ENCODE measurements at places on chromosomes 3 and 15.

GRCh38 chr3:58398669-58399333 is 34.8 kb downstream of the PDHB start:
- DNase-seq, result no peak

- DNase-seq, result no peak
Observed at GRCh38 chr15:89067751-89068150, 20.5 kb upstream of the ABHD2 start.

DNA sequence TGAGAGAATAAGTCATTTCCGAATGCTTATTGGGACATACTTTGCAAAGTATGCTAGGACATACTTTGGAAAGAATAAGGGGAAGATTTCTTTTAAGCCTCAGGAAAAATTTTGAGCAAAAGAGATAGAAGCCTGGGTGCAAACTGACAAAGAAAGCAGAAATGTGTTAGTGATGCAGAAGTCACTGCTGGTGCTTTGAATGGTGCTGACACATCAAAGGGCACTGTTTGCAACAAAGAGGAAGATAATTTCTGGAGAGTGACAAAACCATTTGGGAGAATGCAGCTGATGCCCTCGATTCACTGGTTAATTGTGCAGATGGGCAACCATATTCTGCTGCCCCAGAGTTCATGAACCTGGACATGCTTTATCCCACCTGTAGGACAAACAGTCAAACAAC is 11.0 kb upstream of the RAP2B start:
- DNase-seq, result no peak

GRCh38 chr15:89378296-89379151 is 43.9 kb upstream of the POLG start:
- DNase-seq, result no peak

- DNase-seq, result no peak
Observed at GRCh38 chr3:155772801-155773200, 27.9 kb upstream of the PLCH1 start.

- no peak for DNase-seq
Observed at GRCh38 chr3:17120115-17120514, 235.4 kb downstream of the PLCL2 start.

DNA sequence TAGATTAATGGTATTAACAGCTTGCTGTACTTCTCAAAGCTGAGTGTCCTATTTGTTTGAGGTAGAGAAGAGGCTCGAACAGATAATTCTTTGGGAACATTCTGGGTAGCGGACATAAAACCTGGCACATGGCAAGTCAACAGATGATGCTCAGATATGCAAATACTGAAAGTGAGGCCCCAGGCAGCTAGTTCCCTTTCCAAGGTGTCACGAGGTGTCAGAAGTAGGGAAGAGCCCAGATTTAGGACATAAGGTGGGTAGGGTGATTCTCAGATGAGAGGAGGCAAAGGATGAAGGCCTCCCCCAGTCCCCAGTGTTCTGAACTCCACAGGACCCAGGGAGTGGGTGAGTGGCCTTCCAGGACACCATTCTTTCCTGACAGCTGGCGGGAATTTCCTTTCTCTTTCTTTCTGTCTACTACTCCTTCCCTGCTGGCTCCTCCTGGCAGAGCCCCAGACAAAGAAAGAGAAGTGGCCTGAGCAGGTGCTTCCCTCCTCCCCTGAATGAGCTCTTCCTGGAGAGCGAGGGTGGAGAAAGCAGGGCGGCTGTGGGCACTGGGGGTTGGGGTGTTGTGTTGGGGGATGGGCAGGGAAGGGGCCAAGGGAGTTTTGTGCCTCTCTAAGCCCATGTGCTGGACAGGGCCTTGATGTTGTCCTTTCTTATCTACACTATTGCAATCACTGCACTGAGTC is 87.5 kb downstream of the CORO2B start:
- DNase-seq, result no peak

DNA sequence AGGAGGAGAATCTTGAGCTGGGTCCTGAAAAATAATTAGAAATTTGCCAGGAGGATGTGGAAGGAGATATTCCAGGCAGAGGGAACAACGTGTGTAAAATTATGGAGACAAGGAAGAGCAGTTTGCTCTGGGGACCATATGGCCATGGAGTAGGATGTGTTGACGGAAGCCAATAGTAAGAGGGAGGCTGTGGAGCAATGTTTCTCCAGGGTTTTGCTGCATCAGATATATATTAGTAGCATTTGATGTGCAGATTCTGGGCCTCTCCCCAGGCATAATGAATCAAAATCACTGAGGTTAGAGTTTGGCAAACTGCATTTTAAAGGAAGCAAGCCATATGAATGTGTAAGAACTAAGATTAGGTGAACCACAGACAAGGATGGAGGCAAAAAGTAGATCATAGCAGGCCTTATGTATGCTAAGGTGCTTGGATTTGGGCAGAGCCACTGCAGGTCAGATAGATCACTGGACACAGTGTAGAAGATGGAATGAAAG is 192.9 kb upstream of the IL12A start:
- DNase-seq, result no peak

- DNase-seq, result no peak
Observed at GRCh38 chr3:186664506-186664905, 1.3 kb upstream of the HRG start.

- DNase-seq, result no peak
Observed at GRCh38 chr3:115502128-115502527, 121.2 kb upstream of the GAP43 start.

GRCh38 chr3:69338911-69339310 is 47.0 kb downstream of the FRMD4B start:
- DNase-seq, result no peak

DNA sequence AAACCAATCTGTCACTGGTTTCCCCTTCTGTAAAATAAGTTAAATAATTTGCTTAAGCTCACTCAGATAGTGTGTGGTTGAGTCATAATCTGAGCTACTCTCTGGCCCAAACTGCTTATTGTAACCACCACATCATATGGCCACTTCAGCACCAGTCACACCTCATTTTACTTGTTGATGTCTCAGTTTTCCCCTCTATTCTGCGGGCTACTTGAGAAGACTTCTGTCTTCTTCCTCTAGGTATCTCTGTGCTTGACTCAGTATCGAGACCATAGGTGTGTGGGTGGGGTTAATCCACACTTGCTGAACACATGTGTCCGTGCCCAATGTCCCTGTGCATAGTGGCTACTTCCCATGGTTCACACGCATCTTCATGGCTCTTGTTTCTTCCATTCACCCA is 32.9 kb downstream of the CRYGS start:
- no peak for DNase-seq

GRCh38 chr3:34942256-34942655 is 697.1 kb upstream of the ARPP21 start:
- no peak for DNase-seq

DNA sequence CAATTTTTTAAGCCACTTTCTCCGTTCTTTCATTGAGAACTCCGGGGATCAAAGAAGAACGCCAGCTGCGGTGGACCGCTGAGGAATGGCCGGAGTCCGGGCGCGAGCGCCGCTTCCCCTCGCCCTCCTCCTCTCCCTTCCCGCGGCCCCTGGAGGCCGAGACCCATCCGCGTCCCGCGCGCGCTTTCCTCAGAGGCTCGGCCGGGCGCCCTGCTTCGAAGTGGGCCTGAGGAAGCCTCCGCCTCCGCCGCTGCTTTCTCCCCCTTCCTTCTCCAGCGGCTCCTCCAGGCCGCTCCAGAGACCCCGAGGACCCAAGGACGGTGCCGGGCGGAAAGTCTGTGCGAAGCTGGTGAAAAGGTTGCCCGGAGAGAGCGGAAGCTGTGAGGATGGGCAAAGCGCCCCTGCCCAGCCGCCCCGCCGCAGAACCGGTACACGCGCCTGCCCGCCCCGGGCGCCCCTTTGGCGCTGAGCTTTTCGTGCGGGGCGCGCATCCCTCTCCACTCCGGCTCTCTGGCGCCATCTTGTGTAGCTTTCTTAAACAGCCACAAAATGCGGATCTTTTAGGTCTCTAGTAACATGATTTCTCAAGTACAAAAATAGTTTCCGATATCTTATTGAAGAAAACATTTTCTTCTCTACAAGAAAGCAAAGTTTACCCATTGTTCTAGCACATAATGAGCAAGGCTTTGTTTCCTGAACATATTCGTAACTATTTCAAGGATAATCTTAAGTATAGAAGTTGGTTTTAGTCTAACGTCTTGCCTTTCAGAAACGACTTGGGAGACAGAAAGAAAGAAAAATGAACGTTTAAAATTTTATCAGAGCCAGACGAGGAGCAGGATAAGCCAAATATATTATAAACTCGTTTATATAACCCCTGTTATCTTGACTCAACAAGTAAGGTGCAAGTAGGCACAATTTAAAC is 59.2 kb upstream of the FAM174B start:
- DNase-seq, result peak; percentile 78

- DNase-seq, result no peak
Observed at GRCh38 chr15:75153565-75154276, 48.0 kb upstream of the C15orf39 start.

DNA sequence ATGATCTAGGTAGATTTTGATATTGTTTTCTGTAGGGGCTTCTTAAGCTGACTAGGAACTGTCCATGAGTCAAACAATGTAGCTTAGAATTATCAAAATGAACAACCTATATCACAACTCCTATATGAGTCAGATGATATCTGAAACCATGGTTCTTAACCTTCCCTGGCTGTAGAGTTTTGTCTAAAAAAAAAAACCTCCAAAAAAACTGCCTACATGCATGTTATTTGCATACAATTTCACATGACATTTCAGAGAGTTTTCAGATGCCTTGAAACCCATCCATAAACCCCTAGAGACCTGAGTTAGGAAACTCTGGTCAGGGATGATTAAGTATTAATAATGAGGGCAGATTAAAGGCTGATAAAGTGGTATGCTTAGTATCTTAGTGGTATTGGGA is 157.0 kb downstream of the CHST2 start:
- DNase-seq, result no peak

- no peak for DNase-seq
Observed at GRCh38 chr15:58201516-58201915, 63.3 kb downstream of the AQP9 start.

DNA sequence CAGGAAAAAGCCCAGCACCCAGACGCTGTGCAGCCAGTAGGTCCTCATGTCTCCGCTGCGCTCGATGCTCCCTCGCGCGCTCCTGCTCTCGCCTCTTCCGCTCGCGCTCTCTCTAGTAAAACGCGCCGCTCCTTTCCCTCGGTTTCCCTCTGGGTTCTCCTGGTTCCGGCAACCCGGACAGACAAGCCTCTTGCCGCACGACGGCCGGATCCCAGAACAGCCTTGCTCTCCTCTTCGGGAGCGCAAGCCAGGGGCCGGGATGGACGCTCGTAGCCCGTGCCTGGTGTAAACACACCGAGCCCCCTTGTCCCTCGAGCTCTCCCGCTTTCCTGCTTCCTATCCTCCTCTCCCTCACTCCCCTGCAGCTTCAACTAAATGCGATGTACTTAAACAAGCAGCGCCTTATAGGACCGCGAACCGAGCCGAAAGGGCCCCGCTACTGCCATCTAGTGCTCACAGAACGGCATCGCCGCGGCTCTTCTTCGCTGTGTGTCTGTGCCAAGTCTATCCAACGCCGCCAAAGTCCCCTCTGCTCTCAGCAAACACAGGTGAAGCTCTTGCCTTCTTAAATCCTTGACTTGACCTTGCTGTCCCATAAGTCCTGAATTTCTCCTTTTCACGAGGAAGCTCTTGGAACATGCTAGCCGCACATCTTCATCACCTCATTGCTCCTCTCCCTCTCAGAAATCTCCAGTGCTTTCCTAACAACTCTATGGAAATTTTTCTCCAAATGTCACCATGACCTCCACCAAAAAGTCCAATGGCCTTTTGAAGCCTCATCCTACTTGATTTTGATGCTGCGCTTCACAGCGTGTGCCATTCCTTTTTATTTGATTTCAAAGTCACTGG is 1037.2 kb downstream of the IGSF11 start:
- peak; percentile 66 for DNase-seq

DNA sequence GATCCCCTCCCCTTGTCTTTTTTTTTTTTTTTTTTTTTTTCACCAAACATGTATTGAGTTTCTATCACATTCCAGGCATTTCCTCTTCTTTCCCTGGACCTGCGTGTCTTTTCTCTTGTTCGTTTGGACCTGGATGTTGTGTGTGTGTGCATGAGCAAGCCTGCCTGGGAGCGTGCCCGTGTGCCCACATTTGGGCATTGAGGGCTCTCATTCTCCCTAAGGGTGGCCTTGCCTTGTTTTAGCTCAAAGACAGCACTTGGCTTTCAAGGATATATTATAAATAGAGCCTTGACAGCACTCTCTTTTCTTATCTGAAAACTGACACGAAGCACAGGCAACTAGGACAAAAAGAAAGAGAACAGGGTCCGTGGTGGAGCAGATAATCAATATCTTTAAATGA is 39.0 kb upstream of the SLC25A26 start:
- no peak for DNase-seq

- no peak for DNase-seq
Observed at GRCh38 chr3:149955449-149955848, 15.2 kb downstream of the PFN2 start.

DNA sequence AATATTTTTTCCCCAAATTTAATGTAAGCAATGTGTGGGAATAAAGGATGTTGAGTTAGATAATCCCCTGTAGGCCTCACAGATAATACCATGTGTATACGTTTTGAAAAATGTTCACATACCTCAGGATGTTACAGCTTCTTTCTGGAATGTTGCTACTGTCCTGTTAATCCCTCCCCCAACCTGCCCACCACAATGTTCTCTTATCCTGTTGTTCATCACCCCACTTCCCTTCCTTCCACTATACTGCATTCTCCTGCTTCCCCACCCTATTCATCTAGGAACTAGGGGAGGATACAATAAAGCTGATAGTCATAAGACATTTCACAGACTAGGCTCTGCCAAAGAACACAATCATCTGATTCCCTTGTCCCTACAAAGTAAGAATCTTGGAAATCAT is 92.1 kb downstream of the IGF2BP2 start:
- DNase-seq, result no peak

- no peak for DNase-seq
Observed at GRCh38 chr3:17745301-17745700, 2.9 kb upstream of the TBC1D5 start.

GRCh38 chr3:132657869-132658747 is 1.5 kb downstream of the ACAD11 start:
- no peak for DNase-seq

- DNase-seq, result no peak
Observed at GRCh38 chr15:83833569-83833968, 179.6 kb downstream of the ADAMTSL3 start.

GRCh38 chr3:170999737-171000242 is 26.7 kb downstream of the SLC2A2 start:
- no peak for DNase-seq

DNA sequence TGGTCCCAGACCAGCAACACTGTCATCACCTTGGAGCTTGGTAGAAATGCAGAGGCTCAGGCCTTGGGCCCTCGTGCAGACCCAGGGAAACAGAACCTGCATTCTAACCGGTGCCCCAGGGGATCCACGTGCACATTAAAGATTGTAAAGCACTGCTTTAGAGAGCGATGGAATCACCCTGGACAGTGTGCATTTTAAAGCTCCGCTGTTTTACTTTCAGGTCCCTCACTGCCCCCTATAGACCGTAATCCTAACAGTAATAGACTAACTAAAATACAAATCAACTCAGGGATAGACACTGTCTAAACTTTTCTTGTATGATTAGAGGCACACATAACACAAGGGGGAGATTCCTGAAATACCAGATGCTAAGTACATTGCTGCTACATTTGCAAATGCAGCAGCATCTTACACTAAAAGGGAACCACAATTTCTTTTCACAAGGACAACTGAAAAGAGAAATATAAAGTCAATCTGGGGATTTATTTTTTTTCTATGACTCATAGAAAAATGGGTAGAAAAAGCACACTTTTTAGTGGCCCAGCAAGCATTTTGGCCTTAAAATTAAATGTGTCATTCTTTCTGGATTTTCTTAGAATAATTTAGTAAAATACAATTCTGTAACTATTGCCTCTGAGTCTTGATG is 10.5 kb upstream of the SH3GL3 start:
- no peak for DNase-seq
